ENCODE measurements at places on chromosomes 2 and 18.

DNA sequence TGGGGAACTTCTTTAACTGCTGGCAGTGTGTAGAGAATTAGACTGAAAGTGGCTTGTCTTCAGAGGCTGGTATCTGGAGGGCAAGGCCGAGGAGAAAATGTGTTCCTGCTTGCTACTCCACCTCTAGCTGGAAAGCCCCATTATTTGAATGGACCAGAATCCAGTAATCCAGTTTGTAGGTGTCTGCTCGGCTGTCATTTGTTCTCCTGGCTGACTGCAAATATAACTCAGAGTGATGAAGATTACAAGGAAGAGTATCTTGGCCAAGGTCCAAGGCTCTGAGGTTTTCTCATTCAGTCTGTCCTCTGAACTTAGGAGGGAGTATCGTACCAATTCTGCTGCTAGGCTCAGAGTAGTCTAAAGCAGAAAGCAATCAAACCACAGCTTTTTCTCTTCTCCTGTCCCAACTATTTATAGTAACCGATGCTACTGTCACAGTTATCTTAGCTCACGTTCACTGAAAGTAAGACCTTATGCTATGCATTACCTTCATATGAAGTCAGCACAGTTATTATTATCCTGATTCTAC is 228.6 kb downstream of the SETBP1 start:
- peak; percentile 25 for DNase-seq

GRCh38 chr2:146214394-146214929 is 1630.4 kb upstream of the ACVR2A start:
- no peak for DNase-seq

DNA sequence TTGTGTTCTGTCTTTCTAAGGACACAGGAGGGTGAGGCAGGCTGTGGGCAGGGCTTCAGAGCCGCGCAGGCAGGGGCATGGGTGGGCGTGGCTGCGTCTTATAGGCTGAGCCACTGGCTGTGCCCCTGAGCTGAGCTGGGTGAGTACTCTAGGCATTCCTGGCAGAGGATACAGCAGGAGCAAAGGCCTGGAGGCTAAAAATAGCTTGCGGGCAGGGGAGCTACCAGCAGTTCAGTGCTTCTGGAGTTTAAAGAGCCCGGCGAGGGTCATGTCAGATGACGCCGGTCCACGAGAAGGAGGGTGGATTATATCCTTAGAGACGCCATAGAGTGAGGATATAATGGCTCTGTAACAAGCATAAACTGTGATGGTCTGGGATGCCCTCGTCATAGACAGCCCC is 31.5 kb upstream of the PDIA6 start:
- peak; percentile 27 for DNase-seq

- no peak for DNase-seq
Observed at GRCh38 chr2:27264253-27264752, 1.5 kb upstream of the SLC30A3 start.

- peak; percentile 93 for DNase-seq
Observed at GRCh38 chr2:12787891-12788801, 71.4 kb downstream of the TRIB2 start.

- DNase-seq: peak; percentile 59
Observed at GRCh38 chr2:85413592-85414420, 3.6 kb upstream of the CAPG start.

GRCh38 chr2:19667085-19667484 is 234.7 kb downstream of the TTC32 start:
- peak; percentile 60 for DNase-seq

DNA sequence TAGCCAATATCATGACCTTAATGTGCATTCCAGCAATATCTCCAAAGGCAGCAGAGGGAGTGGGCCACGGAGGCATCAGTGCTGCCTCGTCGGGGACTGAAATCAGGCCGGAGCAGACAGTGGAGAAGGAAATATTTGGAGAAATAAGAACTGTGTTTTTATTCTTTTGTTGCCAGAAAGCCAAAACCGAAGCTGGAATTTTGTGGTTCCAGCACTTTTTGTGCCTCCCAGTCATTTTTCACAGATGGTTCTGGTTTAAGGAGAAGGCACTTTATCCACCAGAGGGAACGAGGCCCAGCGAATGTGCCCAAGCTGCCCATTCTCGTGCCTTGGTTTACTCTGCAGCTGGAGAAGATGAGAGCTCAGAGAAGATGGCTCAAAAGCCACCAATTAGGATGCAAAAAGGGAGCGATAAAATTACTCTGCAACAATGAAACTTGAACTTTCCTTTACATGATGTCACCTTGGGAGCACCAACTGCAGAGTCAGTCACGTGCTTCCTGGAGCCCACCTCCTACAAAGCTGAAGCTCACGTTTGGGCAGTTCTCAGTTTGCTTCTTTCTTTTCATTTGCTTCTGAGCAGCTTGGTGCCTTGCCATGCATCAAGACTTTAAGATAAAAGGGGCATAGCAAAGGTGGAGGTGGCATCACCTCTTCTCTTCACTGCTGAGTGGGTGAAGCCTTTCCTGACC is 288.7 kb downstream of the LPIN1 start:
- peak; percentile 17 for DNase-seq

- DNase-seq: no peak
Observed at GRCh38 chr2:227719641-227720040, 1.8 kb upstream of the SLC19A3 start.

DNA sequence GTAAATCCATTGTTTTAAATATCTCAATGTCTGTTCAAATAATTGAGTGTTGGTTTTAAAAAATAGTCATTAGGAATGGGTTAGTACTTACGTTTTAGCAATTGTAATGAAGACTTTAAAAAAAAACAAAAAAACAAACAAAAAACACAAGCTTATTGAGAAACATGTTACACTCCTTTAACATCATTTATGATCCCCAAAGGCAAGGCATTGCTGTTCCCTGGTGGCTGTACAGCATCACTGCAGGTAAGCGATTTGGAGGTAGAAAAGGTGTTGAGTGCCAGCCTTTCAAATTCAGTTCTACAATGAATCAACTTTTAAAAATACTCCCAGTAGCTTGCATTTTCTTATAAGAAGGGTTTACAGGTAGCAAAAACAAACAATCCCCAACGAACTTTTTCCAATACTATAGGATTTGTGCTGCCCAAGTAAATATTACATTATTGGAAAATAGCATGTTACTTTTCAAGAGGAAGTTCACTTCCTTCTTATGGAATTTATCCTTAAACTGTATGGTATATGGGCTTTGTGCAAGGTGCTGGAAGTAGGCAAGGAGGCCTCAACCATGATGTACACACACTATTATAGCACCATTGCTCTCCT is 27.5 kb downstream of the CNRIP1 start:
- DNase-seq: peak; percentile 8

DNA sequence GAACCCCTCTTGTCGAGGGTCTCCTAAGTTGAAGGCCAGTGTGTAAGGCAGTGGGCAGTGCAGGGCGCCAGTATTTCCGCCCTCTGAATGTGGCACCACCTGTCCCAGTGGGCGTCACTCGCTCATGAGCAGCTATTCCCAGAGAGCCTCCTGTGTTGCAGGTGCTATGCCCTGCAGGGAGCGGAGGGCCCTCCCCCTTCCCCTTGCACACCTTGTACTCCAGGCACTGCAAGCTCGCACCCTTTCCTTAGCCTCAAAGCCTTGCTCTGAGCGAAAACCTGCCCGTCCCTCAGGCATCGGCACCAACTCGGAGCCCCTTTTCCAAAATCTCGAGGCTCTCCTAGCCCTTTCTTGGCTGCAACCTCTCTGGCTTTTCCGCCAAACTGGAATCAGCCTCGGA is 282.7 kb downstream of the AGAP1 start:
- DNase-seq: no peak

DNA sequence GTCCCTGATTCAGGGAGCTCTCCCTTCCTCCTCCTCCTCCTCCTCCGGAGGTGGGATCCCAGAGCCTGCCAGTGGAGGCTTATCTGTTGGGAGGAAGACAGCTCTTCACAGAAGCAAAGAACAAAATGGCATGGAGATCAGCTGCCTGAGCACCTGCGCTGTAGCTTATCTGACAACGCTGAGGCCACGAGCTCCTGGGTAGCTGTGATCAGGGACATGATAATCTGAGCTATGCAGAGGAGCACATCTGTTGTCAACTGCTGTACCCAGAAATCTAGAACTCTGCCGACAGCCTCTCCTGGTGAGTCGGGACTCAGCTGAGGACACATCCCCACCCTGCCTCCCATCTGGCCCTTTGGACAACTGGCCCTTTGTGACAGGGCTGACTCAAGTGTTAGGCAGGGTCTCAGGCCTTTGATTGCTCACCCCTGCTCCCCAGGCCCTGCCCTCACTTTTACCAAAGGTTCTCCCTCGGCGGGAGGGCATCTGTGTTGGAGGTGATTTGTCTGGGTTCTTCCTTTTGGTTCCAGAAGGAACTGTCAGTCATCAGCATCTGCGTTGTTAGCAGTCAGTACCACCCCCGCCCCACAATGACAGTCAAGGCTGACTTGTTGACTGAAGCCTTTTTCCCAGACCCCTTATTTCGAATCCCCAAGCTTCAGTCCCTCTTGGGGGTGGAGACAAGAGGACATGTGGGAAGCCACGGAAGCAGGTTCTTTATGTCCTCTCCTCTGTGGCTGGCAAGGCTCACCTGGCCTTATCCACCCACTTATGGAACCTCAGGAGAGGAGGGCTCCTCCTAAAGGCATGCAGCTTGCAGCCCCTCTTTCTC is 5.9 kb upstream of the CNNM3 start:
- no peak for DNase-seq

GRCh38 chr2:239468491-239469105 is 67.8 kb upstream of the HDAC4 start:
- DNase-seq: no peak

- no peak for DNase-seq
Observed at GRCh38 chr18:43009674-43010073, 105.8 kb downstream of the RIT2 start.

Data from fibroblast of skin of abdomen (primary cell).